Stromal cell of bone marrow (primary cell): ENCODE measurements at places on chromosomes 7 and 10.

GRCh38 chr10:1561731-1562337, 175.5 kb downstream of the ADARB2 start:
- DNase-seq = no peak

DNA sequence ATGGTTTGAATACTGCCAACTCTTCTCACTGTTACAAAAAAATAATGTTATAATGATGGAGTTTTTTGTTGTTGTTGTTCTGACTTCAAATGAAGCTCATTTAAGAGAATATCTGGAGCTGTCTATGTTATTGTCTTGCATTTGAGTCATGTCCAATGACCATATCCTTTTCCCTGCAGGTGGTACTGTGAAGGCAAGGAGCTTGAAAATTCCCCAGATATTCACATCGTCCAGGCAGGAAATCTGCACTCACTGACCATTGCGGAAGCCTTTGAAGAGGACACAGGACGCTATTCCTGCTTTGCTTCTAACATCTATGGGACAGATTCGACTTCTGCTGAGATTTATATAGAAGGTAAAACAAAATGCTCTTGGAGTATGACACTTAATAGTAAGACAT, 33.5 kb downstream of the MYPN start:
- no peak for DNase-seq

- DNase-seq = no peak
Measured at GRCh38 chr10:70565556-70566514, 36.7 kb downstream of the PRF1 start.

DNA sequence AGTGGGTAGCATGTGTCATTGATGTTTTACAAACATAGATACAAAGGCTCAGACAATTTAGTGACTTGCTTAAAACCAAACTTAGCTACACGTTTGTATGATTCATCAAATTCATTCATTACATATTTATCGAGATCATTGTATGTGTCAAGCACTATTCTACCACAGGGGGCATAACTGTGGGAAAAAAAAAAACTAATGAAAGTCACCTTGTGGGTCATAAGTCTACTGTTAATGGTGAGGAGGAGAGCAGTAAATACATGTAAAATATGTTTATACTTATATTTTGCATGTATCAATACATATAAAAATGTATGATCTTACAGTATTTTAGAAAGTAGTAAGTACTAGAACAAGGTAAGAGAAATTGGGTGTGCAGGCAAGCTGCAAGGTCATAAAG, 933.8 kb downstream of the IPMK start:
- DNase-seq = no peak
